ENCODE measurements at places on chromosomes 16 and 17.

- DNase-seq: no peak
Measured at GRCh38 chr16:17939723-17940122, 396.8 kb downstream of the NPIPA8 start.

GRCh38 chr17:68381076-68381900 lies 76.0 kb downstream of the WIPI1 start:
- DNase-seq: peak; percentile 40

GRCh38 chr17:32970281-32970680 lies 21.4 kb upstream of the SPACA3 start:
- DNase-seq: no peak

GRCh38 chr17:70796757-70797156 lies 627.4 kb downstream of the KCNJ2 start:
- no peak for DNase-seq

GRCh38 chr17:41638941-41639340 lies 14.6 kb upstream of the KRT17 start:
- no peak for DNase-seq

DNA sequence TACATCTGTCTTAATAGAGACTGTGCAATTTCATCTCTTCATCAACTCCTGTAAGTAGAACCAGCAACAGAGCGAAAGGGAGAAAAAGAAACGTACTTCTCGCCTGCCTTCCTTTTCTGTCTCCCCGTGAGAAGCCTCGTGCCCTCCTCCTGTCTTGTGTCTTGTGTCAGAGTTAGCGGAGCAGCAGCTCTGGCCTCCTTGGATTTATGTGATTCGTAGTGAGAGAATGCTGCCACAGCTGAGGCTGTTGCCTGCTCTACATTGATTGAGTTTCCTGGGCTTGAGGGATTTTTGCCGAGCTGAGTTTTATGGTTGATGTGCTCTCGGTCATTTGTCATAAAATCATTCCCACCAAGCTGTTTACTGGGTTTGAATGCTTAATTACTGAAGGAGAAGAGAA lies 579.1 kb upstream of the RBFOX1 start:
- DNase-seq: no peak

DNA sequence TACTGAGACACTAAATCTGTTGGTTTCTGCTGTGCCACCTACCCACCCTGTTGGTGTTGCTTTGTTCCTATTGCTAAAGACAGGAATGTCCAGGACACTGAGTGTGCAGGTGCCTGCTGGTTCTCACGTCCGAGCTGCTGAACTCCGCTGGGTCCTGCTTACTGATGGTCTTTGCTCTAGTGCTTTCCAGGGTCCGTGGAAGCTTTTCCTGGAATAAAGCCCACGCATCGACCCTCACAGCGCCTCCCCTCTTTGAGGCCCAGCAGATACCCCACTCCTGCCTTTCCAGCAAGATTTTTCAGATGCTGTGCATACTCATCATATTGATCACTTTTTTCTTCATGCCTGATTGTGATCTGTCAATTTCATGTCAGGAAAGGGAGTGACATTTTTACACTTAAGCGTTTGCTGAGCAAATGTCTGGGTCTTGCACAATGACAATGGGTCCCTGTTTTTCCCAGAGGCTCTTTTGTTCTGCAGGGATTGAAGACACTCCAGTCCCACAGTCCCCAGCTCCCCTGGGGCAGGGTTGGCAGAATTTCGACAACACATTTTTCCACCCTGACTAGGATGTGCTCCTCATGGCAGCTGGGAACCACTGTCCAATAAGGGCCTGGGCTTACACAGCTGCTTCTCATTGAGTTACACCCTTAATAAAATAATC lies 14.6 kb downstream of the STH start:
- no peak for DNase-seq

Measured in activated naive CD8-positive, alpha-beta T cell treated with anti-CD3 and anti-CD28 coated beads, Interleukin-2, amount 50 U/mL, for 24 hours (primary cell).